Activated naive CD8-positive, alpha-beta T cell treated with anti-CD3 and anti-CD28 coated beads for 36 hours (primary cell): ENCODE measurements at places on chromosomes 6 and 20. TPM values are rescaled to one million over a fixed set of nuclear protein-coding genes. Genes with fewer than 3 reads are reported as not detected.

- no peak for DNase-seq
Observed at GRCh38 chr6:29619578-29620160, 13.3 kb downstream of the GABBR1 start.

DNA sequence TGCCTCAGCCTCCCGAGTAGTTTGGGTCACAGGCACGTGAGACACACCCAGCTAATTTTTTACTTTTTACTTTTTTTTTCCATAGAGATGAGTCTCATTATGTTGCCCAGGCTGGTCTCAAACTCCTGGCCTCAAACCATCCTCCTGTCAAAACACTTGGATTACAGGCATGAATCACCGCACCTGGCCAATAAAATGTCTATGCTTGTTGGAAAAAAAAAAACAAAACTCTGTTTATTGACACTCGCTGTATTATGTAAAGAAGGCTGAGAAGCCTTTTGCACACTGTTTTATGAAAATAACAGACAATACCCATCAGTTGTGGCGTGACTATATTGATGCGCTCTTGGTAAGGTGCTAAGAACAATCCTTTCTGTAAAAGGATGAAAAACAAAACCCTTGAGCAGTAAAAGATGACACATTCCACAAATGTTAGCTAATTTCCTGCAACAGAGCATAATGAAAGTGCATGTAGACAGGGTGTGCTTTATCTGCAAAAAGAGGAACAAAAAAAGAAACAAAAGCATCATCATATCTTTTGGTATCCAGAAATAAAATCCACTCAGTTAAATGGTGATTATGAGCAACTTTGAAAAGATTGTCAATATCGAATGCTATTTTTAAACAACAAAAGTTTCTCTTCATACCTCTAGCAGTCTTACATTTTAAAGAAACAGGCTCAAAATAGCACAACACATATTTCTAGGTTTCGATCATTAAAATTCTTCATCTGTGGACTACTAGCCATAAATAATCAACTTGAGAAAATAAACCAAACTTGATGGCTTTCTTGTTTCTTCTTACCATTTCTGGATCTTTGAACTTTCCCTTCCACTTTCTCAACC lies 108.3 kb upstream of the PHACTR1 start:
- DNase-seq = no peak

DNA sequence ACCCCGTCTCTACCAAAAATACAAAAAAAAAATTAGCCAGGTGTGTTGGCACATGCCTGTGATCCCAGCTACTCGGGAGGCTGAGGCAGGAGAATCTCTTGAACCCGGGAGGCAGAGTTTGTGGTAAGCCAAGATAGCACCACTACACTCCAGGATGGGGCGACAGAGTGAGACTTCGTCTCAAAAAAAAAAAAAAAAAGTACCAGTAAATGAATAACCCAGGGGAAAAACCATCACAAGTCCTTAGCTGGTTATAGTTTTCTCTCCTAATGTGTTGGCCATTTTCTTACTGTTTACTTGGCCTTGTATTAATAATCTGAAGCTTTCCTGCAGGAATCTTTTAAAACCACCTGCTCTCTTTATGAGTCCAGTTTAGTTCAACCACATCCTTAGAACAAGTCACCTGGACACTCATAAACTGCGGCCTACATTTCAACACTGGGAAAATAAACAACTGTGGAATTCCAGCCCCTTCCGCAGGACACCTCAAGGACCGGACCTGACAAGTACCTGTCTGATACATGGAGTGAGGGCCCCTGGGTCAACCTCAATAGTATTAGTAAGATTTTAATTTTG lies 102.6 kb downstream of the ATP9A start:
- DNase-seq = no peak

- no peak for DNase-seq
Observed at GRCh38 chr6:84220809-84221409, 6.5 kb downstream of the CEP162 start.

DNA sequence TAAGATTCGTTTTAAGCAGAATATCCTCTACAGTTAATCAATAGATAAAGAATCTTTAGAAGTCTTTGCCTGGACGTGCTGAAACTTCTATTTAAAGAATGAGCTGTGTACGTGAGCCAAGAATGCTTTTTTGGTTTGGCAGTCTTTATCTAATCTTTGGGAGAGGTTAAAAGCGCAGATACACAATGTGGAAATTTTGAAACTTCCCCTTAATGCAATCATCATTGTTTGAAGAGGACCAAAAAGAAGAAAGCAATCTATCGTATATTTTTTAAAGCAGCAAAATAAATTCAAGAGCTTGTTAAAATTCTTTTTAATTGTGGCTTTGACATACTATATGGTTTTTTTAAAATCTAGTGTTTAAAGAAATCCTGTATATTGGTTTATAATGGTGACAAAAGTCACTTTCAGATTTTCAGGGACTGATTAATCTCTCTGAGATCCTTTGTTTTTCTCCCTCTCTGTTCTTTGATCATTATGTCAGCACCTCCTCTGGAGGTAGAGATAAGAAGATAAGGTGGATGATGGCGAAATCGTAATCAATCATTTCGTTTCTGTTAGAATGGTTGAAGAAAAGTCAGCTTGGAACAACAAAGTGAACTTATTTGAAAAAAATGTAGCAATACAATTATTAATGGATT lies 92.1 kb upstream of the FAM184A start:
- DNase-seq = no peak

DNA sequence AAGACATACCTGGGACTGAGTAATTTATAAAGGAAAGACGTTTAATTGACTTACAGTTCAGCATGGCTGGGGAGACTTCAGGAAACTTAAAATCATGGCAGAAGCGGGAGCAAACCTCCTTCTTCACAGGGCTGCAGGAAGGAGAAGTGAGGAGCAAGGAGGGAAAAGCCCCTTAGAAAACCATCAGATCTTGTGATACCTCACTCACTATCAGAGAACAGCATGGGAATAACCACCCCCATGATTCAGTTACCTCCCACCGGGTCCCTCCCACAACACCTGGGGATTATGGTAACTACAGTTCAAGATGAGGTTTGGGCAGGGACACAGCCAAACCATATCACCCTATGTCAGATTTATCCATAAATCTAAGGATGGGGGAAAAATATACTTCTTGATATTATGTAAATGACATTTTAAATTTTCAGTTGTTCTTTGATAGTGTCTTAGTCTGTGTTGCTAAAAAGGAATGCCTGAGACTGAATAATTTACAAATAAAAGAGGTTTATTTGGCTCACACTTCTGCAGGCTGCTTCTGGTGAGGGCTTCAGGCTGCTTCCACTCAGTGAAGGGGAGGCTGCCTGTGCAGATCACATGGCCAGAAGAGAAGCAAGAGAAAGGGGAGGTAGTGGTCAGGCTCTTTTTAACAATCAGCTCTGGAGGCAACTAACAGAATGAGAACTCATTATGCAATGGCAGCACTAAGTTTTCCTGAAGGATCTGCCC lies 1.2 kb upstream of the MCM9 start:
- no peak for DNase-seq

DNA sequence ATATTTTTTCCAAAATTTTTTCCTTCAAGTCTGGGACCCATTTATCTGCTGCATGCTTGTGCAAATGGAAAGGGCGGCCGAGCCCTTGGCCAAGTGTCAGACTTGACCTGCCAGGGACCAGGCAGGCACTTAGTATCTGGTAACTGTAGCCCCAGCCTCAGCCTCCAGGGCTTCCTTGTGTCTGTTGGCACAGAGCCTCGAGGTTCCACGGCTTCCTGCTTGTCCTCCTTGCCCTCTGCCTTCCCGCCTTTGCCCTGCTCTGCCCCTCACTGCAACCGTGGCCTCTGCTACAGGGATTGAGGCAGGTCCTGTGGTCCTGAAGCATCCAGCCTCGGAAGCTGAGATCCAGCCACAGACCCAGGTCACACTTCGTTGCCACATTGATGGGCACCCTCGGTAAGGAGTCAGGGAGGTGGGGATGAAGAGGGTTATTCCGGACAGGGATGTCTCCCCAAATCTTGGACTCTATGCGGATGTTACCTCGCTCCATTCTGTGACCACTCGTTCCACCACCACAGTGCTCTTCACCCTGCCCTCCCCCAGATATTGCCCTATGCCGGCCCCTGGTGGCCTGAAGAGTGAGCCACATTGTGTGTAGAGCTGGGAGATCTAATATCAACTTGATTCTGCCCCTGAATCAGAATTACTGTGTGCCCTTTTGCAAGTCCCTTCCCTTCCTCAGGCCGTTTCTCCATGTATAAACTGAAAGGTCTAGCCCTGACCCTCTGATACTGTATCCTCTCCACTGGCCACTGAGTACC lies 41.5 kb upstream of the SRF start:
- DNase-seq = peak; percentile 16

DNA sequence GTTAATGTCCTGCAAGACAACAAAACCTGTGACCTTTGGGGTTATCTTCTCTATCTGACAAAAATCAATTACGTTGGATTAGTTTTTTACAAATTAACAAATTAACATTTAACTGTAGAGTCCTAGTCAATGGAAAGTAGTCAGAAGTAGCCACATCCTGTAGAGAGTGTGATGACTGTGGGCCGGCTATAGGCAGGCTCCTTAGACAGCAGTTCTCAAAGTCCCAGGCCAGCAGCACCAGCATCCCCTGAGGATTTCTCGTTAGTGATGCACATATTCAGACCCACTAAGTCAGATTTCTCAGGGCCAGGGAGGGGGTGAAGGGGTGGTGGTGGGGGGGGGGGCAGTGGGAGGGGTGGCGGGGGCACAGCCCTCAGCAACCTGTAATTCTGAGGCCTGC lies 37.2 kb downstream of the ZNF341 start:
- no peak for DNase-seq

GRCh38 chr20:5131502-5131901 lies 4.7 kb downstream of the CDS2 start:
- no peak for DNase-seq

- DNase-seq = no peak
Observed at GRCh38 chr6:125989631-125990030, 3.3 kb downstream of the TRMT11 start.

GRCh38 chr20:41249411-41250281 lies 67.9 kb downstream of the ZHX3 start:
- DNase-seq = no peak

- no peak for DNase-seq
Observed at GRCh38 chr6:151616091-151616513, 122.3 kb downstream of the CCDC170 start.

DNA sequence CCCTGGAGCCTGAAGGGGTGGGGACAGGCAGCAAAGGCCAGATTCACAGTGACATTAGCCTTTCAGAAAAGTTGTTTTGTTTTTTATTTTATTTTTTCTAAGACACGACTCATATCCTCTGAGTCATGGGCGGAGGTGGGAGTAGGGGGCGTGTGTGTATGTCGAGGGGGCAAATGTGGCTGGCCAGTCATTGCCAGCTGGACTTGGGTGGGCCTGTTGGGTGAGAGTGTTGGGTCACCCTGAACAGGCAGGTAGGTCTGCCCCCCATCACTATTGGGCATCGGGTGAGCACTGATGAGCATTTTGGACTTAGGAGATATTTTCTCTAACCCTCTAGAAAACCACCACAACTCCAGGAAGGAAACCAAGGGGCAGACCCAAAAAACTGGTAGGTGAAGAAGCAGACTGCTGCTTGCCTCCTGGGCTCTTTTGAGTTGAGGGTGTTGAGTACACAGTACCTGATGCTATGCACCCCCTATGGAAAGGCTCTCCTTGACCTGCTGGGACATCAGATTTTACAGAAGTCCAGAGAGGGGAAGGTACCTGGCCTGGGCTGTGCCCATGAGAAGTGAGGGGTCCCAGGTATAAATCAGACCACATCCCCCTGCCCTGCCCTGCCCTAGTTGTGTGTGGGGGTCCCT lies 5.6 kb downstream of the SMIM29 start:
- no peak for DNase-seq

- DNase-seq = peak; percentile 79
Observed at GRCh38 chr20:34825530-34826362, at the start of gene NCOA6. TSS of gene NCOA6 (minus strand) at chr20:34825651. CDS start at chr20:34782355, 43,296 bp downstream.

DNA sequence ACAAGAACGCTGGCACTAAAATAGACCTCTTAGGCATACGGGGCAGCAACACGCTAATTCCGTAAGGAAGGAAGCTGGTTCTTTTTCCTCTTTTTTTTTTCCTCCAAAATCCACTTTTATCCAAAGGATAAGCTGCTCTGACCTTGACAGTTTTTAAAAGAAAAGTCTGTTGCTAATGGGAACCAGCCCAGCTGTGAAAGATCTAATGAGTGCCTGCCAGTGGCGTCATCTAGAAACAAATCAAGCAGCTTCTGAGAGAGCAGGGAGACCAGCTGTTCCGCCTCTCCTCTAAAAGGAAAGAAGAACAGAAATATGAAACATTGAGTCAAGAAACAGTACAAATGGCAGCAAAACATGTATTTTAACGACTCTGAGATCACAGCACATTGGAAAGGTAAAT lies 78.6 kb downstream of the FAXC start:
- no peak for DNase-seq

- DNase-seq = no peak
Observed at GRCh38 chr20:22402550-22402949, 181.8 kb downstream of the FOXA2 start.

- no peak for DNase-seq
Observed at GRCh38 chr20:32332614-32333013, 25.5 kb upstream of the ASXL1 start.

DNA sequence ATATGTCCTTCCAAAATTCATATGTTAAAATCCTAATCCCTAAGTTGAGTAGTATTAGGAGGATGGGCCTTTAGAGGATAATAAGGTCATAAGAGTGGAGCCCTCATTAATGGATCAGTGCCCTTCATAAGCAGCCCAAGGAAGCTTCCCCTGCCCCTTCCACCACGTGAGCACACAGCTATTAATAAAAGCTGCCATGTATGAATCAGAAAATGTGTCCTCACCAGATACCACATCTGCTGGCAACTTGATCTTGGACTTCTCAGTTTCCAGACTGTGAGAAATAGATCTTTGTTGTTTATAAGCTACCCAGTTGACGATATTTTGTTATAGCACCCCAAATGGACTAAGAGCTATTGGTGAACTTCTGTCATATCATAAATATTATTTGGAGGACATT lies 207.7 kb upstream of the HDDC2 start:
- DNase-seq = no peak

DNA sequence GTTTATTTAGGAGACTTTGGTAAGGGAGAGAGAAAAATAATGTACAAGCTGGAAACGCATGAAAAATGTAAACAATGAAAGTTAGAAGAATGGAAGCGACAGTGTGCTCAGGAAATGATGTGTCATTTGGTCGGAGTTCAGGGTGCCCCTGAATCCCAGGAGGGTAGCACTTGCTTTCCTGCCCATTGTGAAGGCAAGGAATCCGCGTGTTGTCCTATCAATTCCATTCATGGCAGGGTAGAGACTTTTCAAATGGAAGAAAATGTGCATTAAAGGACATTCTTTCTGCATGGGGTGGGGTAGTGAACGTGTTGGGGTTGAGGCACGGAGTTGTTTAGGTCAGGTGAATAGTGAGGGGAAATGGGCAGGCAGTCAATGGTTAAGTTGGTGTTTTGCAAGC lies 33.7 kb downstream of the GCNT2 start:
- DNase-seq = no peak

The BPIFA2 gene
- not detected for total RNA-seq

The TAF8 gene
- 40.4 TPM for total RNA-seq

The RNF144B gene
- 2.3 TPM for total RNA-seq

The CRISP2 gene
- not detected for total RNA-seq

The CPNE1 gene
- total RNA-seq = 304 TPM

The ZCCHC3 gene
- total RNA-seq = 24.5 TPM

The RAD21L1 gene
- not detected for total RNA-seq

The FAM83C gene
- not detected for total RNA-seq

The C20orf204 gene
- total RNA-seq = 2.5 TPM

The B3GALT4 gene
- total RNA-seq = 2.1 TPM

The SLC25A27 gene
- 2.1 TPM for total RNA-seq

The HDGFL1 gene
- total RNA-seq = not detected

The CST9 gene
- not detected for total RNA-seq

The NR2E1 gene
- not detected for total RNA-seq

The FLRT3 gene
- not detected for total RNA-seq

The UTRN gene
- total RNA-seq = 41.6 TPM

The POM121L2 gene
- not detected for total RNA-seq

The TUBB2B gene
- total RNA-seq = 0.25 TPM

The LY86 gene
- total RNA-seq = 1.3 TPM
